ENCODE measurements at places on chromosomes 4 and X. TPM values are rescaled to one million over a fixed set of nuclear protein-coding genes. Genes with fewer than 3 reads are reported as not detected.

The PPEF2 gene
- polyA plus RNA-seq, result not detected

DNA sequence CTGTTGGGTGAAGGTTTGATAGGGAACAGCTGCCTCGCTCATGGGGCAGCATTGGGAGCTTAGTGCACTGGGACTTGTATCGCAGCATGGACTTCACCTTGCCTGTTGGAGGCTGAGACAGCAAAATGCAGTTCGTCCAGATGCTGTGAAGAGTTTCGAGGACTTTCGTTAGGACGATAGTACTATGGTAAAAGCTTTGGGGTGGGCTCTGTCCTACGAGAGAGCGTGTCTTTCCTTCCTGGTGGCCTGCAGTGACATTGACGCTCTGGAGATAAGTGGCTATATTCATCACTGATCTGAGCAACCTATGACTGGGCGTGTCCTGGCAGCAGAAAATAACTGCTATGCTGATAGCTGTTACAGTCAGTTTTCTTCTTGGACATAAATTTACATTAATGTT, 44.8 kb downstream of the ARHGAP10 start:
- no peak for DNase-seq

DNA sequence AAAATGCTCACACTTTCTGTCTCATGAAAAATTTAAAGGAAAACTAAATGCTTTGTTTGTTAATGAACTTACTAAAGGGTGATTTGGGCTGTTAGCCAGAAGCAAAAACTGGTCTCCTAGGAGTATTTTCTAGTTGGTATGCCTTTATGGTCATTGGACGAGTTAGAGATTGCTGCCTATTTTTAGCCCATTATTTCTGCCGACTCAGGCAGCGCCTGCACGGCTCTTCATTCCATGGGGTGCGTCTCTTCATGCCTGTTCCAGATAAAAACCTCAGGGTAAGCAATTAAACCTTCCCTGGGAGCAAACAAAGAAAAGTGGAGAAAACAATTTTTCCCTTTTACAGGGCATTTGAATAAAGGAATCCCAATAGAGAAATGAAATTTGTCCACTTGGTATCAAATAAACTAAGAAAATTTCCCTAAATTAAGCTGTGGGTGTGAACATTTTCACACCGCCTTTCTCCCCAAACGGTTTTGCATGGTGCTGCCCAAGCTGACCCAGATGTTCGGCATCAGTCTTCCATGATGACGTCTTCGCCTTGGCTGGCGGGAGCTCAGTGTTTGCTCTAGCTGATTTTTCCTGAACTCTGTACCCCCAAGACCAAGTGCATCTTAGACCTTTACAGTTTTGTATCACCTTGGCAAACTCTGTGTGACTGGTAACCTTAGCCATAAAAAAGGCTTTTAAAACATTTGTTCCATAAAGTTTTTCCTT, 61.7 kb upstream of the ADGRG2 start:
- no peak for DNase-seq

GRCh38 chrX:85620466-85620865, 241.0 kb upstream of the POF1B start:
- no peak for DNase-seq

DNA sequence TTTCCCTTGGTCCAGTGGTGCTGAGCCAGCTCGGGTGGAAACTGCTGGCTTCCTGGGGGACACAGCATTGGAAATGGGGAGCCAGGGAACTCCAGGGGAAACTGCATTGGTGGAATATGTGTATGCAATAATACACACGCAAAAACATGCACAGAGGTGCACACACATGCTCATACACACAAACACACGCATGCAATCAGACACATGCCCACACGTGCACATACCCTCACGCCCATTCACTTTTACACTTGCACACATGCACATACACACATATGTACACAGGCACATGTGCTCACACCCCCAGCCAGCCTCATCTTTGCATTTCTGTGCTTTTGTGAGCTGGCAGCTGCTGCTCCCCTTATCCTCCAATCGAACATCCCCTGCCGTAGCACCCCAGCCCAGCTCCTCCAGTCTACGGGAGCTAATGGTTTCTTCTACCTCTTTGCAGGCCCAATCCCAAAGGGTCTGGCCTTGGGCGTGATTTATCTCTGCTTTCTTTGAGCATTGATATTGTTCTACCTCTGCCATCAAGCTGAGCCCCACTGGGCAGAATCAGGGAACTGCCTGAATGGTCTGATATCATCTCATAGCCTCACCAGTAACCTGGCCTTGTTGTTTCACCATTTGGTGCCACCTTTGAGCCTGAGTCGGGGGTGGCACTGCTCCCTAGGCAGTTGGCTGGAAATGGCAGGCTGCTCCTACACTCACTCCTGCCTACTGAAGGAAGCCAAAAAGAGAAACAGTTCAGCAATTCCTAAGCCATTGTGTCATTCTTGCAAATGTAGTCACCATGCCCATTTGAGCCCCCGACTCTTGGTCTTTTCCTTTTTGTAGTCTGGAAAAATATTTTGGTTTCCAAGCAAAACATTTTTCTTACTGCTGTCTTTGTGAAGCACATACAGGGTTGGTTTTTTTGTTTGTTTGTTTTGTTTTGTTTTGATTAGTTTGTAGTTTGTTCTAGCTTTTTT, 104.4 kb upstream of the MAMLD1 start:
- DNase-seq, result no peak

- no peak for DNase-seq
Measured at GRCh38 chr4:124055896-124056295, 656.6 kb downstream of the ANKRD50 start.

- DNase-seq, result no peak
Measured at GRCh38 chrX:132858018-132858417, 100.4 kb downstream of the HS6ST2 start.

DNA sequence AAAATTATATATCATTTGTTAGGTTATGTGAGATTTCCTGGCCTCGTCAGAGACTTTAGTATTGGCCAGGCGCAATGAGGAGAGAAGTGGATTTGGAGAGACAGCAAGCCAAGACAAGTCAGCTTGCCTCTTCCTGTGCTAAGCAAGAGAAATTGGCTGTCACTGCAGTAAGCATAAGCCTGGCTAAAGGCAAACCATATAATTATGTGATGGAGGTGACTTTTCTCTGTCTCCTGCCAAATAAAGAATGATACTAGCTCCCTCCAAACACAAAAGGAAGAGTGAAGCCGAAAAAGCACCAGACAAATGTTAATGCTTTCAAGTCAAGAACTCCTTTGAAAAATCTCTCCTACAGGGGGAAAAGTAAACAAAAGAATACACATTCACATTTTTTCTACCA, 2246.0 kb downstream of the ARAP2 start:
- no peak for DNase-seq

DNA sequence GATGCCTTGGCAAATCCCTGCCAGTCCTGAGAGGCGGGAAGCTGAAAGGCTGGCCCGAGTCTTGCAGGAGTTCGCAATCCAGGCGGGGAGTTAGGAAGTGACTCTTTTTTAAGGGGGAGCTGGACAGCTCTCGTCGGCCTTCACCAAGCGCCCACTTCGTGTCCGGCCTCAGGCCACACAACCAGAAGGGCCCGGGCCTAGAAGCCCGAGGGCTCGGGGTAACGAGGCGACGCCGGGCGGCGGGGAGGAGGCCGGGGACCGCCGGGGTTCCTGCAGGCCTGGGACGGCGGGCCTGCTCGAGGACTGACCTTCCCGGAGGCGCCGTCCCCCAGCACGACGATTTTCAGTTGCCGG, 395 bp downstream of the RAB28 start:
- DNase-seq, result peak; percentile 41

GRCh38 chrX:2589186-2590020, 88.6 kb upstream of the DHRSX start:
- no peak for DNase-seq

- no peak for DNase-seq
Measured at GRCh38 chr4:158630893-158631292, 40.8 kb downstream of the C4orf46 start.

- no peak for DNase-seq
Measured at GRCh38 chrX:155535866-155536265, 76.9 kb downstream of the TMLHE start.

- no peak for DNase-seq
Measured at GRCh38 chrX:11180571-11180970, 69.4 kb downstream of the HCCS start.

GRCh38 chrX:15376956-15377355, 7.3 kb downstream of the VEGFD start:
- DNase-seq, result no peak

- no peak for DNase-seq
Measured at GRCh38 chr4:89570931-89571330, 263.3 kb upstream of the GPRIN3 start.

GRCh38 chr4:81951891-81952455, 421.8 kb downstream of the HNRNPD start:
- no peak for DNase-seq

The UBL4A gene
- 37.7 TPM for polyA plus RNA-seq

DNA sequence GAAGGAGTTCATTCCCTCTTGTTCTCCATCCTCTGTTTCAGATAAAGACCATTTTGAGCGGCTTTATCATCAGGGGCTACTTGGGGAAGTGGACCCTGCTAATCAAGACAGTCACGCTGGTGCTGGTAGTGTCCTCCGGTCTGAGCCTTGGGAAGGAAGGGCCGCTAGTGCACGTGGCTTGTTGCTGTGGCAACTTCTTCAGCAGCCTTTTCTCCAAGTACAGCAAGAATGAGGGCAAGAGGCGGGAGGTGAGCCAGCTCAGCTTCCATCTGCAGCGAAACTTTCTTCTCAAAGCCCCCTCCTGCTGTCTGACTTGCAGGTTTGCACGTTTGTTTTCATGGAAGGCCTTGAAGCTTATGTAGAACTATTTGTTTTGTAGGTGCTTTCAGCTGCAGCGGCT, 49.5 kb downstream of the CLCN4 start:
- no peak for DNase-seq

The SCLT1 gene
- polyA plus RNA-seq, result 8.1 TPM

DNA sequence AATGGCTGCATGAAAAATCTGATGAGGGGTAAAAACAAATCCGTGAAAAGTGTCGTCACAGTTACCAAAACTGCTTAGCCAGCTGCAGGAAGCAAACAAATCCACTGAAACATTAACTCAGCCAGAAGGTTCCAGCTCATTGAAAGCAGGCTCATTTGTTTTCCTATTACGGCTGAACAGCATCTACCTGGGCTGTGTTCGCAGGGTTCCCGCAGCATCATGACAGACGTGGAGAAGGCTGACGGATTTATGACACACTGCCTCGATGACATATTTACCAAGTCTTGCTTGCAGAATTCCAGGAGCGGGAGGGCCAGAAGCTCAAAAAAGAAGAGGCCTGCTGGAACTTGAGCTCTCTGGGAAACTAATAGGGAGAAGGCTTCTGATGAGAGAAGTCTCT, 781.1 kb downstream of the RAB28 start:
- DNase-seq, result no peak

DNA sequence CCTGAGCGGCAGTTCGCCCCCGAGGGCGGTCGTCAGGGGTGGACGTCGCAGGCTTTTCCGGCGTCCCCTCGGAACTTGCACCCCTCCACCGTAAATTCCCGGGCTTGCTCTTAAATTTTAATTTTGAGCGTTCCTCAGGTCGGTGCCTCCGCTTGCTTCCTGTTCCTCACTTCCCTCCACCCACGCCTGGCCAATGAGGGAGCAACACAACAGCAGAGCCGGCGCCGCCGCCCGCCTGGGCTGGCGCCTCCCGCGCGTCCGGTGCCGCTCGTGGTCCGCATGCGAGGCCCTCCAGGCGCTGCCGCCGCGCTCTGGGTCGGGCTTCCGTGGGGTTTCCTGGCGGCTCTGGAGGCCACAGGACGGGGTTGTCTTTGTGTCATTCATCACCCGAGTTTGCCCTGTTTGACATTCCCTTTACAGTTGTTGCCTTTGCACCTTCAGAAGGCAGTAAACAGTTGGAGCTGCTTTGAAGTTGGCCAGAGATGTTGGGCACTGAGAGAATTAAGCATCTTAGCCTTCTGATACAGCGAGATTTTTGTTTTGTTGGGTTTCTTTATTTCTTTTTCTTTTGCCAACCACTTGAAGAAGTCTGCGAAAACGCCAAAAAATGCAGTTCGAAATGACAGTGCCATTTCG, 692 bp downstream of the SPCS3 start:
- peak; percentile 71 for DNase-seq

The ATP10D gene
- 3.0 TPM for polyA plus RNA-seq

GRCh38 chrX:134653835-134654234, 4.4 kb downstream of the PLAC1 start:
- DNase-seq, result no peak

The TKTL2 gene
- polyA plus RNA-seq, result not detected

The CXCL6 gene
- polyA plus RNA-seq, result 0.16 TPM

GRCh38 chr4:179399054-179399782, 1957.0 kb upstream of the AGA start:
- DNase-seq, result no peak

GRCh38 chrX:146278381-146278780, 460.8 kb downstream of the SLITRK2 start:
- DNase-seq, result no peak

GRCh38 chrX:120015145-120016067, 62.1 kb downstream of the RHOXF2B start:
- no peak for DNase-seq

The DCHS2 gene
- not detected for polyA plus RNA-seq

DNA sequence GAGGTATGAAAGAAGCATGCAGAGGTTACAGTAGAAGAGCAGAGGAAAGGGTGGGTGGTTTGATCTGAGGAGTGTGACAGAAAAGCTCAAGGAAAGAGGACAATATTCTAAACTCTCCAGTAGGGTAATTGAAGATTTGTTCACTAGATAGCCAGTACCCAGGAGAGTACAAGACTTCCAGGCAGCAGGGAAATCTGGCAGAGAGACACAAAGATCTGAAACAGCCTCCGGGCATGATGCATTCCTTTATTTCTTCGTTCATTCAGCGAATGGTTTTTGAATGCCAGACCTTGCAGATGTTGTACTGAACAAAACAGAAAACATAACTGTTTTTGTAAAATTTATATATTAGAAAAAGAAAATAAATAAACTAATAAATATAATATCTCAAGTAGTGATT, 766.6 kb downstream of the FAT4 start:
- no peak for DNase-seq

The NAA11 gene
- not detected for polyA plus RNA-seq

GRCh38 chr4:2457481-2458295, 11.2 kb upstream of the RNF4 start:
- DNase-seq, result no peak

DNA sequence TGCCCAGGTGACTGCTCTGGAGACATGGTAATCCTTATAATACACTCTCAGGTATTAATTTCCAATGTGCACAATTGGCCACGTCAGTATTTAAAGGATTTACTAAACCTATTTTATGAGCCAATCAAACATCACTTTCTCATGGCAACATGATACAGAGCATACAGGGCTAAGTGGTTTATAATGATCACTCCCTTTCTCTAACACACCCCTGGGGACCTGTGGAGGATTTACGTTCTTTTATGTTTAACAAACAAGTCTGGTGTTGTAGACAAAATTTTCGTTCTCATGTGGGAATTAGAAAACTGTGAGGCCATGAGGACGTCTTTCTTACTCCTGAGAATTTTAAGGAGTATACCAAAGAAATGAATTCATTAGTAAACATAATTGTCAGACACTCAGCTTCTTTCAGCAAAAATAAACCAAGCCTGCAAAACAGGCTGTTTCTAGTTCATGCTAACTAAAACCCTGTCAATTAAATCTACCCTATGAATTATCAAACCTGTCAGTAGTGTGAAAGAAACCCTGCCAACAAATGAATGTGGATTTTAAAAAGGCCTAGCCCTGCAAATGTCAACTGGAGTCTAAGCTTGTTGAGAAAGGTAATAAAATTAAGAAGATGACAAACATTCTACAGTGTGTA, 155.8 kb downstream of the PDGFC start:
- no peak for DNase-seq

All from A549 (cell line).